ENCODE measurements at places on chromosomes 16 and 17.

- DNase-seq, result no peak
These were observed 8.4 kb downstream of the FBXO47 start for GRCh38 chr17:38958756-38959155.

GRCh38 chr16:22321340-22322001, 24.3 kb downstream of the POLR3E start:
- no peak for DNase-seq

- DNase-seq, result peak; percentile 44
These were observed 670 bp downstream of the RPS2 start for GRCh38 chr16:1963806-1964505.

- peak; percentile 81 for DNase-seq
These were observed 6.3 kb upstream of the IL32 start for GRCh38 chr16:3059041-3059722.

DNA sequence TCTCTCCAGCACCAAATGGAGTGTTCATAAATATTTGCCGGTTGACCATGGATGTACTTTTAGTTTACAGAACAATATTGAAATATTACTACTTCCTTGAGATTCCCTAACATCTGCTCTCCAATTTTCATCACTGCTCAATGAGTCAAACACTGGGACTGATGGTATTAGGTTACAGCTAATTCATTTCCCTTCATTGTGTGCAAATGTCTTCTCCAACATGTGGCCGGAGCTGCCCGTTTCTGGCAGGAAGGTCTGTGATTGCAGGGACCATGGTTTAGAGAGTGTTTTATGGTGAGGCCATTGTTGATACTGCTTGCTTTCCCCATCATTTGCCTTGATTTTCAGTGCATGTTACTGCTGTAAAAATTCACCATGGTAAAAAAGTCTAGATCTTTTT, 209.3 kb downstream of the HS3ST3B1 start:
- DNase-seq, result no peak

- DNase-seq, result no peak
These were observed 60.3 kb downstream of the ZNF778 start for GRCh38 chr16:89277641-89278341.

DNA sequence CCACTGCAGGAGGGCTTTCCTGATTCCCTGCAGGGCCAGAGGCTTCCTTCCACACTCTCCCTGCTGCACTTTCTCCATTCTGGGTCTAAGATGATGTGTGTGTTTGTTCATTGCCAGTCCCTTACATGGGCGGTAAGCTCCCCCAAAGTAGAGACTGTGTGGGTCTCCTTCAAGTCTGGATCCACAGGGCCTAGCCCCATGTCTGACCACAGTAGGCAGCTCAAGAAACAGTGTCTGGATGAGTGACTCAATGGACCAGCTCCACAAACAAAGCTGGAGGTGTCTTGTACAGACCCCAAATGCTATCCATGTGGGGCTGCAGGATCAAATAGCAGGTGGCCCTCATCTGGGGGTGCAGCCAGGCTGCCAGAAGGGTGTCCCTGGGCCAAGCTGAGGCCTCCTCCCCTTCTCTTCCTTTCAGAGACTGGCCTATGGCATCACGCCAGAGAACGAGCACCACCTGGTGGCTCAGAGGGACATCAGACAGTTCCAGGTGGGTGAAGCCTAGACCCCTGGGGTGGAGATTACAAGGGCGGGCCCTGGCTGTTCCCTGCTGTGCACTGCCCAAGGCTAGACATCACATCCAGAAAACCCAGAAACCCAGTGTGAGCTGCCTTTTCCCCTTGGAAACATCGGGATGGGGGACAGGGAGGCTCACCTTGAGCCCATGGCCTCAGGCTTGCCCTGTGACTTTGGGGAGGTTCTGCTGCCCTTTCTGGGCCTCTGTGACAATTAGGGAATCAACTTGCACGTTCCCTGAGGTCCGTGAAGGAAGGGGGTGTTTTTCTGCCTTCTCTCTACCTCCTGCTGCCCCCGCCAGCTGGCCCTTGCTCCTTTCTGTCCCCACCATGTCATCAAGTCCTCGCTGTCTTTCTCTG, 45.9 kb downstream of the SLC6A2 start:
- no peak for DNase-seq

DNA sequence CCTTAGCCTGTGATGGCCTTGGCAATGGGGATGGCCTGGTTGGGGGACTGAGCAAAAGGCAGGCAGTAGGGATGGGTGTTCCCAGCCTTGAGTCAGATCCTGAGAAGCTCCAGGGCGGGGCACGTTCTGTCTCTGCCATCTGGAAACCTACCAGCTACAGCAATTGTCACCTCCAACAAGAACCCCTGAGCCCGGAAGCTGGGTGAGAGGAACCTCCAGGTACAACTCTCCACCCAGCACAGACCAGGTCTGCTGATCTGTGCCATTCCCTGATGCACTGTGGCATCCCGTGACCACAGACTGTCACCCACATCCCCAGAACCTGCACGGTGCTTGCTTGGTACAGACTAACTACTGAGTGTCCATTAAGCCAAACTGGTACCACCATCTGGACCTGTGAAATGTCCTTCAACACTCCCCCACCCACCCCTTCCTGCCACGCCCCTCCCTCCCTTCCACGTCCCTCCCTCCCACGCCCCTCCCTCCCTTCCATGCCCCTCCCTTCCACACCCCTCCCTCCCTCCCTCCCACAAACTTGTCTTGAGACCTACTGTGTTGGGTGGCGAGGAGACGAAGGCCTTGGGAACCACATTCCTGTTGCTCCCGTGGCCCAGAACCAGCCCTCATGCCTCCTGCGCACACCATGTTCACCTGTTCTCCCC, 16.6 kb downstream of the MYO15B start:
- DNase-seq, result no peak

DNA sequence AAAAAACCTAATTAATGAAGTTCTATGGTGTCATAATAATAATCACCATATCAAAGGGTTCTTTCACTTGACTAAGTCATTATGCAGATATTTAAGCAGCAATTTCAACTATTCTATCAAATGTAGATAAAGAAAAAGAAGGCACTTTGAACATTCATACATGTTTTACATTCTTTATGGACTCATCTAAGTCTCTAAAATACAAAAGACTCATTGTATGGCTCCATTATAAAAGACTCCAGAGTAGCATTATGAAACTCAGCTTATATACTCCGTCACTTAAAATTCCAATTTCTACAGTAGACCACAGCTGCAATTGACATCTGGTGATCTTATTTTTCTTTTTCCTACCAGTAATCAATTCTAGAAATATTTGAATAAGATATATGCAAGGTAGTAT, 173.5 kb upstream of the KIF2B start:
- DNase-seq, result no peak

DNA sequence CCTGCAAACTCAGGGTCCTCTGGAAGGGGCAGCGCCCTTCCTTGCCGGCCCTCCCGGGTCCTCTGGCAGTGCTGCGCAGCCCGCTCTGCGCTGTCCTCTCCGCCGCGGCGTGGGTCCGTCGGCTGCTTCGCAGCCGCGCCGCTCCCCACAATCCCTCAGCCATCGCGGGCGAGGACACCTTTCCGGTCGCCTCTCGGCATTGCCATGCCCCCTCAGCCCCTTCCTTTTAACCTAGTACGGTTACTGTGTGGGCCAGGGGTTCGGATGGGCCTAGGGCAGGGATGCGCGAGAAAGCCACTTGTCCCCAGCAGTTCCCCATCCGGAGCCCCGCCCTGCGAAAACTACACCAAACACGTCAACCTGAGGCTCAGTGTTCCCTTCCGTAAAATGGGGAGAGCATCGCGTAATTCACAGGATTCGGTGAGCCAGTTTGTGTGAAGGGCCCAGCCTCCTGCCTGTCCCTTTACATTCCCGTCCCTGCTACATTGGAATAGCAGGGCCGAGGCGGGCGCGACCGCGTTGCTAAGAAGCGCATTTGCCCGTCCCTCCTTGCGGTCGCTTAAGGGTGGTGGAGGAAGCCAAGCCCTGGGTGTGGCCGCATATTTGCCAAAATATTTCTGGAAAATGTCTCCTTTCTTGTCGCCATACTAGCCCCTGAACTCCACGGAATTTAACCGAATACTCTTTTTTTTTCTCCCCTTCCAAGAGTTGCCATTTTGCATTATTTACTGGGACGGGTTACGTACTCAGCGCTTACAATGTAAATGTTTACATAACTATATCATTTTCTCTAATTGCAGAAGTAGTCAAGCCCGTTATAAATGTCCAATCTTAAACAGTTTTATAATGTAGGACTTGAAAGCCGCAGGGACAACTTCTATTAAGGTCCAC, 13.2 kb downstream of the COPZ2 start:
- DNase-seq, result no peak

GRCh38 chr17:81932333-81932983, 4.6 kb downstream of the PYCR1 start:
- DNase-seq, result no peak

DNA sequence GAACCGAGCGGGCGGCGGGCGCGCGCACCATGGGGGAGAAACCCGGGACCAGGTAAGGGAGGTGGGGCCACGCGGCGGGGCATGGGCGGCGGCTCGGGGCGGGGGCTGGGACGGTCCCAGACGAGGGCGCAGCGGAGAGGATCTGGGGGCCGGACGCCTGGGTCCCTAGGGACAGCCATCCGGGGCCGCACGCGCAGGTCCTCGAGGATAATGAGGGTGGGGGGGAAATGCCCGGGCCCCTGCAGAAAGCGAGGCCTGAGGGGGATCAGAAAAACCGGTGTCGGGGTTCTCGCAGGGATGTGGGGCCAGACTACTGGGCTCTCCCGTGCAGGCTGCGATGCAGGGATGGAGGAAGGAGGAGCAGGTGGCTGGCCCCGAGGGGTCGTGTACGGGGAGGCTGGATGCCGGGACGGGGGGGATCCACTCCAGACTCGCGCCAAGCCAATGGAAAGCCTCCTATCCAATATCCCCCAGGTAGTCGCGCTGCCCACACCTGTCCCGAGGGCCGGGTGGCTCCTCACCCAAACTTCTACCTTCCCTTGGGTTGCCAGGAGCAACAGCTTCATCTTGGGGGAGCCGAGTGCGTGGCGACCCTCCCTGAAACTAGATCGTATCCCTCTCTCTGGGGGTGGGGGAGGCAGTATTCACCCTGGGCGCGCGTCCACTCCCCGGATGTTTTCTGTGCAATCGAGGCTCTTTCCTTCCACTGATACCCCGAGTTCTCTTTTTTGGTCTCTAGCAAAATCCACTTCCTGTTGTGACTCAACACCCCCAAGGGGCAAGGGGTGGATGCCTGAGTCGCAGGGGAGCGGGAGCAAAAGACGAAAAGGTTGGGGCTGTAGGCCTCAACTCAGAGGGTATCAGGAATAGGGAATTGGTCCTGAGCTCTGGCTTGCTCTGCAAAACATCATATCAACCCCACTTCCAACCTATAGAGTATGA, 532 bp downstream of the ARRB2 start:
- DNase-seq, result no peak

GRCh38 chr17:40110026-40110845, 9.8 kb upstream of the NR1D1 start:
- no peak for DNase-seq

- no peak for DNase-seq
These were observed 43.7 kb downstream of the ABCC1 start for GRCh38 chr16:15993128-15993527.

DNA sequence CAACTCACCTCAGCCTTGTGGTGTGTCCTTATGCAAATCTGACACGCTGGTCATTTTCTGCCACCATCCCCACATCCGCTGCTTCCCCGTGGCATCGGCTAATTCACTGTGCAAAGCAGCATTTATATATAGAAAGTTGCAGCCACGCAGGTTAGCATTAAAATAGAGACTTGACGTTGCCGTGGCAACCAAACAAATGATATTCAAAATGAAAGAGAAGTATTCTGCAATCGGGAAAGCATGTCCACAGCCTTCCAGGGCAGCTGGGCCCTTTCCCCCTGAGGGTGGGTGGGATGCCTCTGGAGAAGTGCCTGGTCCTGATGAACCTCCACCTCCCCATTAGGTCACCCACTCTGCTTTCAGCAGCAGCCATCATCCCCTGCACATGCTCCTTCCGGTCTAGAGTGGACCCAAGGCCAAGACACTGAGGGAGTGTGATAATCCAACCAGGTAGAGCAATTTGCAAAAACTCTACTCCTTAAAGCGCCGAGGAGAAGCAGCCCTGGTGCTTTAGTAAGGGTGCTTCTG, 138.7 kb downstream of the GAS7 start:
- no peak for DNase-seq

- no peak for DNase-seq
These were observed 21.7 kb downstream of the TTYH2 start for GRCh38 chr17:74235040-74235581.

DNA sequence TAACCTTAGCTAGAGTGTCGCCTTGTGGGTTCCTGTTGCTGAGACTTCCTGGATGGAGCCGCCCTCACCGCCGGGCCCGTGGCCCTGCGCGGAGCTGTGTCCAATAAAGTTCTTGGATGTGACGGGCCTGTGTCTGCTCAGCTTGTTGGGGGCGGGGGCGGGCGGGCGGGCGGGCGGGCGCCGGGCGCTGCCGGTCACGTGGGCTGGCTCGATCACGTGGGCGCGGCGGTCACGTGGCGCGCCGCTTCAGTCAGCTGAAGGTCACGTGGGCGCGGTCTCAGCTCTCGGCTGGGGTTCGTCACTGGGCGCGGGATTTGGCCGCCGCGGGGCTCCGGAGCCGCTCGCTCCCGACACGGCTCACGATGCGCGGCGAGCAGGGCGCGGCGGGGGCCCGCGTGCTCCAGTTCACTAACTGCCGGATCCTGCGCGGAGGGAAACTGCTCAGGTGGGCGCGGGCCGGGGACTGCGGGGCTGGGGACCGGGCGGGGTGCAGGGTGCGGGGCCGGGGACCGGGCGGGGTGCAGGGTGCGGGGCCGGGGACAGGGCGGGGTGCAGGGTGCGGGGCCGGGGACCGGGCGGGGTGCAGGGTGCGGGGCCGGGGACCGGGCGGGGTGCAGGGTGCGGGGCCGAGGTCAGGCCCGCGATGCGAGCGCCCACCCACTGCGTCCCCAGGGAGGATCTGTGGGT, at the start of gene AMDHD2:
AMDHD2 (plus strand) TSS at position 275 of the 687 bp plus-strand sequence; CDS start at position 363, 88 bp downstream.
- peak; percentile 89 for DNase-seq

DNA sequence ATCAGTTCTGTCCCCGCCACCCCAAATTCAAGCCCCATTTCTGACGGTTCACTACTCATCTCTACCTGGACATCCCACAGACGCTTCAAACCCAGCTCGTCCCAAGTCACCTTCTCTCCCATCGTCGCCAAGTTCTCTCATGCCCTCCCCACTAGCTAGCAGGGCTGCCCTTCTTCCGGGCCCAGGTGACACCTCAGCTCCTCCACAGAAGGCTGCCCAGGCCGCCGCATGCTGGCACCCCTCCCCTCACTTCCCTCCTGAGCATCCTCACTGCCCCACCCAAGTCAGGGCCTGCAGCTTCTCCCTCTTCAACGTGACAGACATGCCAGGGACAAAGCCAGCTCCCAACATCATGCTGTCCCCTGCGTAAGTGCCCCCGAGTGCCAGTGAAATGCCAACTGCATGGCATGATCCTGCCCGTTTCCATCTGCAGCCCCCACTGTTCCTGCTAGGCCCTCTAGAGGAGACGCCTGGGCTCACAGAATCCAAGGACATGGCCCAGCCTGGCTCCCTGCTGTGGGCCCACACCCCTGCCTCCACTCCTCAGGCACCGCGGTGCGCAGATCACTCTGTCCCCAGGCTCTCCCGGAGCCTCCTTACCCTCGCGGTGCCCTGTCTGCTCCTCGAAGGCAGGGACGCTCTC, 5.9 kb downstream of the CYB561 start:
- no peak for DNase-seq

Data from stimulated activated CD8-positive, alpha-beta memory T cell treated with anti-CD3 and anti-CD28 coated beads, Interleukin-15, amount 100 ng/mL, for 24 hours (primary cell).